ENCODE measurements at places on chromosomes 16 and 17.

DNA sequence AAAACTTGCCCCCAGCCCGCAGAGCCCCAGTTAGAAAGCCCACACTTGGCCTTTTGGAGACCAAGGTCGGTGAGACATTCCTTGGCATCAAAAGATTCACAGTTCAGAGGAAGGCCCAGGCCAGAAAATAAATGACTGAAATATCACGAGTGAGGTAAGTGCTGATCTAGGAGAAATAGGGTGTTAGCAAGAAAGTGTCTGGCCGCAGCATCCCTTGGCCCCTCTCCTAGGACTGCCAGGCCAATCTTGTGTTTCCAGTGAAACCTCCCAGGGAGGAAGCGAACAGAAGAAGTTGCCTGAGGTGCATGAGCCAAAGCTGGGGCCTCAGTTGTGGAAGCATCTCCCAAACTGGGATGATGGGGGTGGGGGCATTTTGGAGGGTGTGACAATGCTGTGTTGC is 22.5 kb upstream of the NSMCE1 start:
- no peak for DNase-seq

GRCh38 chr16:86934581-86935375 is 356.4 kb downstream of the FOXL1 start:
- no peak for DNase-seq

DNA sequence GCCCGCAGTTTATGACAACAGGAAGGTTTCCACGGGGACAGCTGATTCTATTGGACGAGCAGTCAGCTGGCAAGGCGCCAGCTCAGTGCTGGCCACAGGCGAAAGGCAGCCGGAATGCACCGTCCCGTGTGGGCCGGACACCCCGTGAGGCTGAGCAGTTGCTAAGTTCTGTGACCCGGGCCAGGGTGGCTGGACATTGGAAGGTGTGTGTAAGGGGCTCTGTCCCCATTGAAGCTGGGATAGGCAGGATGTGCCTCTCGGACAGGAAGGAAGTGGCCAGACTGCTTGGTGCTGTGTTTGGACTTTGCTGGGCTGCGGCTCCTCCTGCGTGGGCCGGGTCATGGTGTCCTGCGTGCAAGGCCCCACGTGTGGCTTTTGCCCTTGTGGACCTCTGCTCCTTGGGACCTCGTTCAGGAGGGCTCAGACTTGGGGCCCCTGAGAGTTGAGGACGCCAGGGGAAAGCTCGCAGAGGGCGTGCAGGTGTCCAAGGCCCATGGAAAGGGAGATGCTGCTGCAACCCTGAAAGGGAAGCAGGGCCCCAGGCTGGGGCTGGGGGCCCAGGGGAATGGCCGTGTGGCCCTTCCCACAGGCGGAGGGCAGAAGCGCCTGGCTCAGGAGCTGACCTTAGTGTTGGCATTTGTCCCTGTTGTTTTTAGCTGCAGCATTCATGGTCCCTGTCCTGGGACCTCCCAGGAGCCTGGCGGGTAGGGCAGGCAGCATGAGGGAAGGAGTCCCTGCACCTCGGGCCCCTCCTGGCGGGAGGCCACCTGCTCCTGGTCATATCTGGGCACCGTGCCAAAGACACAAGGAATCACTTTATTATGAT is 10.0 kb downstream of the BAIAP2 start:
- DNase-seq: no peak

DNA sequence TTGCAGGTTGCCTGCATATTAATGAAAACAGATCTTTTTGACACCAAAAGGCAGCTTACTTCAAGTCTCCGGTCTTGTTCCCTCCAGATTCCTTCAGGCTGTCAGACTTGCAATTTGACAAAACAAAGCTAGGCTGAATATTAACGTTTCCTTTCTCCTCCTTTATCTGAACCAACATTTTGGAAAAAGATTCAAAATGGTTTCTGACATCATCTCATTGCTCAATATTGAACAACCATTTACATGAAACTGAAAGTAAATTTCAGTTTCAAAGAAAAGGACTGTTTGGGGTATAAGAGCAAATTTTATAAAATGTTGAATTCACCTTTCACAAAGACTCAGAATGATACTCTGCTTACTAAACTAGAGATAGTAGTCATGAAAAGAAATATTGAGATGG is 521.8 kb downstream of the KCNJ2 start:
- no peak for DNase-seq

GRCh38 chr17:15039366-15039765 is 225.8 kb downstream of the PMP22 start:
- no peak for DNase-seq

DNA sequence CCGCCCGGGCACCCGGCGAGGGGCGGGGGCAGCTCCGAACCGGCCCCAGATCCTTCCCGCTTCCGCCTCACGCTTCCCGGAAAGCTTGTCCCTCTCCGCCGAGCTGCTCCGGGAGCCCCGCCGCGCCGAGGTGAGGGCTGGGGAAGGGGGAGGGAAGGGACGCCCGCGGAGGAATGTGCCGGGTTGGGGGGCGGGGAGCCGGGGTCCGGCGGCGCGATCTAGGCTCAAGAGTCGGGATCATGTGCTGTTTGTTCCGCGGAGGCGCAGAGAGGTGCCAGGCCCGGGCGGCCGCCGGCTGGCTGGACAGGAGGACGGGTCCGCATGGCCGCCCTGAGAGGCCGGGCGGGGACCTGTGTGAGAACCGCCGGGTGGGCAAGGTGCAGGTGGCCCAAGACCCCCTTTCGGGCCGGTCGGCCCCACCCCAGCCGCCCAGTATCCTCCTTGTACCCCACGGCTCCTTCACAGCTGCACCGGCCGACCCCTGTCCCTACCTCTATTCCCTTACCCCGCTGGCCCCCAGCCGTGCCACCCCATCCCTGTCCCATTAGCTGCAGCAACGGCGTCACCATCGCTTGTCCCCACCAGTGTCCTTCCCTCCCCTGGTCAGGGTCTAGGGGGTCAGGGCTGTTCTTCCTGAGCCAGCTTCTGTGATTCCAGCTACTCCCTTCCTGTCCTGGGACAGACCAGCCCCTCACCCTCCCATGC is 429 bp downstream of the KIF1C start:
- DNase-seq: no peak

DNA sequence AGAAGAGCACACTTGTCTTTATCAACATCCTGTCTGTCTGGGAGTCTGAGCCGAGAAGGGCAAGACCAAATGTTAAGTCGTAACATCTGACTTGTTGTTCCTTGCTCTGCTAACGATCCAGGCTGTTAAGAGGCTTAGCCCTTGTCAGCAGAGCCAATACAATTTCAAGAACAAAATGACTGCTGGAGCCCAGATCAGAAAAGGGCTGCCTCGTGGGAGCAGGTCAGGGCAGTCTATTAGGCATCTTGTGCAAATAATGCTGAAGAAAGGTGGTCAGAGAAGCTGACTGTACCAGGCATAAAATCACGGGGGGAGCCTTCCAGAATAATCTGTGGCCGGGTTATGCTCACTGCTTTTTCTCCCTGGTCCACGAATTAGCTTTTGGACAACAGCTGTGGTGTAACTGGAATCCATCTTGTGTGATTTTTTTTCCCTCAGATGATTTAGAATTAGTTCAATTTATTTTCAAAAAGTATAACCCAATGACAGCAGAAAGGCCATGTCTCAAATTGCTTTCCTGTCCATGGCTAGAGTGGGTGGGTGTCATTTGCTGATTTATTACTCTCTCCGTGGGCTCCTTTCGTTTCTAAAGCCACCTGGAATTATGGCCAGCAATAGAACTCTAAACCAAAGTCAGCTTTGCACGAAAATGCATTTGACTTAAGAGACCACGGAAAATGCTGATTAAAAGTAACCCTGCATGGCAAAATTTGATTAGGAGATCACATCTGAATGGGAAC is 221.1 kb upstream of the HSBP1 start:
- DNase-seq: no peak

GRCh38 chr16:85479972-85480726 is 133.0 kb upstream of the GSE1 start:
- no peak for DNase-seq

DNA sequence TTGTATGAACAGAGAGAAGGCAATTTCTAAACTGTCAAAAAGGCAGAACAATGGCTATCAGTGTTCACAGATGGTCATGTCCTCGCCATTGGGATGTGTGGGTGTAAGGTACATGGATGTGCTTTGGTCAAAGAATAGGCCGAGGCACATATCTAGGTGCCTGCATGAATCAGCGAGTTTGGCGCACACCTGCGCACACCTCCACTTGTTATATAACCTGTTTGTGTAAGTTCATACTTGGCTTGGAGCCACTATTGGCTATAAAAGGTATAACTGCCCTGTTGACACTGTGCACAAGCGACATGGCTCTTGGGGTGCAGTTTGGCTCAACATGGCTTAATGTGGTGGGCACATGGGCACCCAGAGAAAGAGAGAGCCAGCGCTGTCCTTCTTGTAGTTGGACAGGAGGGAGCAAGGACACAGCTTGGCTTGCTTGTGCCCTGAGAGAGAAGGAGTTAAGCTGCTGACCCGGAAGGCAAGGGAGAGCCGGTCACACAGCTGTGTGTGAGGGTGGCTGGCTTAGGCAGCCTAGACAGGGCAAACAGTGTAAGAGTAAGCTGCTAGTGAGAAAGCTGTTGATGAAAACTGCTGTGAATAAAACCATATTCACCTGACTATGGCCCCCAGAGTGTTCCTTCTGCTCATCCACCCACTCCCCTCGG is 499.1 kb downstream of the KCNJ2 start:
- no peak for DNase-seq

DNA sequence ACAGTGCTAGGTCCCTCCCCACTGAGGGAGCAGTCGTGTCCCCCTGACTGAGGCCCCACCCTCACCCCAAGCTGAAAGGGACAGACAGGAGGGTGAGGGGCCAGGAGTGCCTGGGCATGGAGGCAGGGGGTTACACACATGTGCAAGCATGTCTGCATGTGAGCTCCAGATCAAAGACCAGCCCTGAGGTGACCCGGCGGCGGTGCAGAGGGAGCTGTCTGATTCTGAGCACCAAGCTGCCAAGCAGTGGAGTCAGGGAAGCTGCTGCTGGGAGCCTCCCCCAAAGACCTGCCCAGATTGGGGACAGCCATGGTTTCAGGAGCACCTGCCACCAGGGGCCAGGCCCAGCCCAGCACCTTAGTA is 5.5 kb downstream of the DLX3 start:
- no peak for DNase-seq

GRCh38 chr16:73915935-73916334 is 380.7 kb upstream of the PSMD7 start:
- DNase-seq: no peak

DNA sequence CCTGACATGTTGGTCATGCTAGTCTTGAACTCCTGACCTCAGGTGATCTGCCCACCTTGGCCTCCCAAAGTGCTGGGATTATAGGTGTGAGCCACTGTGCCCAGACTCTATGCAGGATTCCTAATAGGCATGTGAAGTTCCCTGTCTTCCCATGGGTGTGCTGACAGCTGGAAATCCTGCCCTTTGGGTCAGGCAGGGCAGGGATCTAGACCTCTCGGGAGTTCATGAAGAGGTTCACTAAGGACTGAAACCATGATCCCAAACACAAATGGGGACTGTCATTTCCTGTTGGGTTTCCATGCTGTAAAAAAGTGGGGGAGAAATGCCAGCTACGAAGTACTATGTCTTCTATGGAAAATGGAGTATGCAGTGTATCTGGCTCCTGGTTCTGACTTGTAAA is 52.1 kb downstream of the HIC1 start:
- DNase-seq: no peak
